Suprapubic skin (tissue), 4 donors: ENCODE measurements at places on chromosomes 3 and 15.
A peak's percentile ranks its signal among the peaks of the same experiment; 100 is the strongest.

GRCh38 chr3:197525706-197526105, 30.1 kb downstream of the BDH1 start:
- no peak for DNase-seq

GRCh38 chr15:65424683-65425082, 1.9 kb upstream of the IGDCC4 start:
- DNase-seq: no peak

GRCh38 chr15:81337713-81338157, 13.8 kb upstream of the STARD5 start:
- DNase-seq: no peak

DNA sequence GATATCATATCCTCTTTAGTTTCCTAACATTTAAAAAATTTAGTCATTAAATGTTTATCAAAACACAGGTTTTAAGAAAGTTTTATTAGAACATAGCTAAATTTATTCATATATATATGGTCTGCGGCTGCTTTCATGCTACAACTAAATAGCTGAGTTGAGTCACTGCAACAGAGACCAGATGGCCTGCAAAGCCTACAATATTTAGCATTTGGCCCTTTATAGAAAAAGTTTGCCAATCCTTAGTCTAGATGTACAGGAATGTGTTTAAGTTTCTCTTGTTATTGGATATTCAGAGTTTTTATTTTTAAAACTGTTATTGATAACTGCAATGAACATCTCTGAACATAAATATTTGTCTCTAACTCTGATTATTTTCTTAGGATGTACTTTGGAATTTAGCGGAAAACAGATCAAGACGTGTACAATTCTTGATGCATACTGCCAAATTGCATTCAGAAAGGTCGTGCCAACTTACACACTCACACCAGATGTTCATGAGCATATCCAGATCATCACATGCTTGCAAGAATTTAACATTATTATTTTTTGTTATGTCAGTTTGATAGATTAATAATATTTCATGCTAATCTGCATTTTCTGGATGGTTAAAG, 157.9 kb downstream of the STAC start:
- DNase-seq: no peak

- no peak for DNase-seq
These were observed 26.3 kb upstream of the EDEM1 start for GRCh38 chr3:5160940-5161858.

DNA sequence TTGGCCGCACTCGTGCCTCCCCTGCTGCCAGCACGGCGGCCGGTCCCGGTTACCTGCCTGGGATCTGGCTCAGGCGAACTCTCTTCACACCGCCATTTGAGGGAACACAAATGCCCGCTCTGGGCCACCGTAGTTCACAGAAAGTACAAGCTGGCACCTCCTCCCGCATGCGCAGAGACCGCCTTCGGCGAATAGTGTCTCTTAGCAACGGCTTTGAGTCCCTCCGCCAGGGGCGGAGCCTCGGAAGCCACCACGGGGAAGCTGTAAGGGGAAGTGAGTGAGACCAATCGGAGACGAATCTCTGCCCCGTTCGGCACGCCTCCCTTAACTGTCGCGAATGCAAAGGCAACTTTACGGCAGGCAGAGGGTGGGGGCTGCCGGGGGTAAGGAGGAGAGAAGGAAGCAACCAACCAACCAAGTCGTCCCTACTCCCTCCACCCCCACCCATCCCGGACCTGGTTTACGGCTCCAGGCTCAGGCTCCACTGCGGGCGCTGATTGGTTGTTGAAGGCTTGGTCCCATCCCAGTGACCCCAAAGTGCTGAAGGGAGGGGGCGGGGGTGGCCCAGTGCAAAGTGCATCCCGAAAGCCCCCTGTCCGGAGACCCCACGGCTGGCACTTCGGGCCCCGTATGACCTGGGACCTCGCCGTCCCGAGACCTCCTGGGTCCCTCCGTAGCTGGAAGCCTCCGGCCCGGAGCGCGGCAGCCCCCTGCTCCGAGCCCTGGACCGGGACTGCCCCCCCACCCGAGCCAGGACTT, at the start of the genes ASB7 and LINS1:
Gene ASB7, plus strand, starts transcription at position 526 of the 759 bp plus-strand sequence. CDS start 9,628 bp downstream, outside the sequence.
Gene LINS1, minus strand, starts transcription at position 121 of the 759 bp plus-strand sequence. CDS start 21,342 bp downstream, outside the sequence.
- DNase-seq: peak; percentile 100

GRCh38 chr3:132064114-132064513, 29.3 kb upstream of the CPNE4 start:
- DNase-seq: no peak

- no peak for DNase-seq
These were observed 115.2 kb downstream of the P3H2 start for GRCh38 chr3:190005343-190006113.

DNA sequence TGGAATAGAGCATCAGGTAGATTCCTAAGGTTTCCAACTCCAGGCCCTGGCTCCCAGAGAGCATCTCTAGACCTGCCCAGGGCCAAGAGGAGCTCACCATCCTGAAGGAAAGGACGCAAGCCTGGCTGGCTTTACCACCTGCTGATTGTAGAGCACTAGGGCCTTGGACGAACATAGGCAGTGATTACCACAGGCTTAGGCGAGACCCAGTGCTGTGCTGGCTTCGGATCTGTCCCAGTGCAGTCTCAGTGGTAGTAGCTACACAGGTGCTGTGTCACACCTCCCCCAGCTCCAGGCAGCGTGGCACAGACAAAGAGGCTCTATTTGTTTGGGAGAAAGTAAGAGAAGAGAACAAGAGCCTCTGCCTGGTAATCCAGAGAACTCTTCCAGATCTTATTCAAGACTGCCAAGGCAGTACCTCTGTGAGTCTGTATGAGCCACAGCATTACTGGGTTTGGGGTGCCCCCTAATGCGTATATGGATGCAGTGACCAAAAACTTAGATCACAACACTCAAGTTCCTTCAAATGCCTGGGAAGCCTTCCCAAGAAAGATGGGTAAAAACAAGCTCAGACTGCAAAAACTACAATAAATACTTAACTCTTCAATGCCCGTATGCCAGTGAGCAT, 25.4 kb downstream of the ISG20 start:
- DNase-seq: no peak

- DNase-seq: no peak
These were observed 122.2 kb upstream of the DCBLD2 start for GRCh38 chr3:99023590-99024192.

- DNase-seq: no peak
These were observed 421.7 kb upstream of the GOLIM4 start for GRCh38 chr3:168517249-168518071.

GRCh38 chr3:62139957-62140356, 233.4 kb downstream of the FEZF2 start:
- DNase-seq: no peak

DNA sequence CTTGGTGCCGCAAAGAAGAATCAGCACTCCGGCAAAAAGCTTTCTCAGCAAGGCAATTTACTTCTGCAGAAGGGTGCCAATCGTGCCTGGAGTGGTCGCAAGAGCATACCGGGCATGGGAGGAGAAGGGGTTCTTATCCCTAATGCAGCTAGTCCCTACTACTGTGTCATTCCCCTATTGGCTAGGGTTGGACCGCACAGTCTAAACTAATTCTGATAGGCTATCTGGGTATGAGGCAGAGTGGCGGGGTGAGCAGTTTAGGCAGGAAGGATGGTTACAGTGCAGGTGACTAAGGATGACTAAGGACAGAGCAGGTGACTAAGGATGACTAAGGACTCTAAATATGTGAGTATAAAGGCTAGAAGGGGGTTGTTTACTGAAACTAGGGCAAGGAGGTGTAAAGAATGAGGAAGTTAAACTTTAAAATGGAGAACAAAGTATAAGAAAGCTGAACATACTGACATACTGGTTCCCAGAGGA, 52.9 kb downstream of the PGBD4 start:
- DNase-seq: no peak

DNA sequence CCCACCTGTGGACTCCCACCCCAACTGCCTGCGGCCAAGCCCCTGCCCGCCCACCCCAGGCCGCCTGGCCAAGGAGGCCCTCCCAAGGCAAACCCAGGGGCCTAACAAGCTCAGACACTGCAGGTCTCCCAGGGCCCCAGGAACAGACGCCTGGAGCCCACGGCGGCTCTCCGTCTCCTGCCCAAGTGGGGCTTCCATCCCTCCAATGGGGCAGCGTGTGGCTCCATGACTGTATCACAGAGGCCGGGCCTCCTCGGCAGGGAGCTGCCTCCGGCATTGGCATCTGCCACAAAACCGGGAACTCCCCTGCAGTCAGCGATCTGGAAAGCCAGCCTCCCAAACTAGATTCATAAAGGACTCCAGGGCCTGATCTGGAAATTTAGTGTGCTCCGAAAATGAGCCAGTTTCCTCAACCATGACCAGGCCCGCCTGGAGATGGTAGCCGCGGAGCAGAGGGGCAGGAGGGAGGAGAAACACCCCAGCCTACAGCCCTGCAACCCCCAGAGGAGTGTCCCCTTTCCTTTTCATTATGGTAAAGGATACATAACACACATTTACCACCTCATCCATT, 148.3 kb upstream of the IQSEC1 start:
- DNase-seq: no peak

GRCh38 chr3:4508048-4508981, 15.2 kb downstream of the ITPR1 start:
- DNase-seq: no peak

GRCh38 chr3:87132801-87133200, 94.3 kb upstream of the CHMP2B start:
- DNase-seq: no peak

- no peak for DNase-seq
These were observed 19.2 kb downstream of the CPA3 start for GRCh38 chr3:148884261-148884660.

GRCh38 chr3:61237858-61238257, 13.4 kb downstream of the FHIT start:
- no peak for DNase-seq

- no peak for DNase-seq
These were observed 70.8 kb downstream of the AKAP13 start for GRCh38 chr15:85451099-85451700.

- DNase-seq: no peak
These were observed 20.5 kb downstream of the IL1RAP start for GRCh38 chr3:190534386-190534785.

DNA sequence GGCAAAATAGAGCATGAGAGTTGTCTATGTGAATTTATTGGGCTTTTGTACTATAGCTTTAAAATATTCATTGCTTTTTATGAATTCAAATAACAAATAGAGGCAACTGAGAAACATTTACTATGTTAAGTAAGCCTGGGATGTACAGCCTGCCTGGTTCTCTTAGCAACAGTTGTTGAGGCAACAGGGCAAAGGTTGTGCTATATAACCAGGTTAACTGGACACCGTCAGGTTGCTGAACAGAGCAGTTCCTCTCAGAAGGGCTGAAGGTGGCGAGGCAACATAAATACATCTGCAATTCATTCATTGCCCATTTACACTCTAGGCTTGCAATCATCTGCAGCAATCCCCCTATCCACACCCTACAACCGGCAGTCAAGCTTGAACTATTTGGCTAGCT, 78.2 kb downstream of the GTF2E1 start:
- DNase-seq: no peak

- no peak for DNase-seq
These were observed 12.1 kb downstream of the GK5 start for GRCh38 chr3:142213298-142213697.

DNA sequence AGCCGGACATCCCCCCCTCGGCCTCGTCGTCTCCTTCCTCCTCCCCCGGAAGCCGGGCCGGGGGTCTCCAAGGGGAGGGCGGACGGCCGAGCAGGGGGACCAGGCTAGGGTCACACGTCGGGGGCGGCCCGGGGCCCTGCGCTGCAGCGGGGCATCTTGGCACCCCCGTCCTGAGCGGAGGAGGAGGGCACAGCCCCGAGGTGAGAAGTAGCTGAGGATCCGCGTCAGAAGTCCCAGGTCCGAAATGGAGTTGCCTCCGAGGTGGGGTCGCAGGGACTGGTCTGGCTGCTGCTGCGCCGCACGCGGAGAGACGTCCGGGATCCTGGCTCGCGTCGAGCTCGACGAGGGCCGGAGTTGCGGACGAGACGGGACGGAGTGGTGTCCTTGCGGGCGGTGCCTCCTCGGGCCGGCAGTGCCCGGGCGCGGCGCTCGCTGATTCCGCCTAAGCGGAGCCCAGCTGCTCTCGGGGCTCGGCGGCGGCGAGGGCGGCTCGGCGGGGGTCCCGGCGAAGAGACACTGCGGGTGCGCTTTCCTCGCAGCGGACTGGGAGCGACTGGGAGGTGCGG, at the start of gene ADCY5:
Gene ADCY5, minus strand, starts transcription at position 555 of the 566 bp plus-strand sequence. Its CDS starts 545 bp downstream, at position 10.
- no peak for DNase-seq

GRCh38 chr3:31218082-31218481, 314.6 kb upstream of the STT3B start:
- DNase-seq: no peak

DNA sequence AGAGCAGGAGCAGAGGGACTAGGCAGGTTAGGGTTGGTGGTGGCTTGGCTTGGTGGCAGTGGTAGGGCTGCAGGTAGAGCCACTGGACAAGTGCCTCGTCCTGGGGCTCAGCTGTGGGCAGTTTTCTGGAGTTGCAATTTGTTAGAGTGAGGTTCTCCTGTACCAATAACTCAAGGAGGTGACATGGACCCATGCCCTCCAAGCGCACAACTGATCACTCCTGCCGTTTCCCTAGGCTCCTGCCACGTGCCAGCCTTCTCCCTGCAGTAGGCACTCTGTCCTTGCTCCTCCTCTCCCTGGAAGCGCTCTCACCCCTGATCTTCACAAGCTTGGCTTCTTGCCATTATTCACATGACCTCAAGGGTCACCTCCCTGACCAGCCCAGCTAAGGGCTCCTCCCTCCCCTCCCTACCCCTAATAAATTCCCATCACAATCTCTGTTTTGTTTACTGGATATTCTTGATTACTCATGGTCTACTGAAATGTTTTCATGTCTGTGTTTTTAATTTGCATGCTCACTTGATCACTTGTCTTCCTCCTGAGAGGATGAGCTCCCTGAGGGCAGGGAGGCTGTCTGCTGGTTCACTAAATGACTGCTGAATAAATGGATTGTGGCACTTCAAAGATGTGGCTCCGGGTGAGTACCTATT, 3.3 kb downstream of the WNT7A start:
- DNase-seq: peak; percentile 15

- no peak for DNase-seq
These were observed 188.7 kb upstream of the TBC1D5 start for GRCh38 chr3:17931131-17931530.

DNA sequence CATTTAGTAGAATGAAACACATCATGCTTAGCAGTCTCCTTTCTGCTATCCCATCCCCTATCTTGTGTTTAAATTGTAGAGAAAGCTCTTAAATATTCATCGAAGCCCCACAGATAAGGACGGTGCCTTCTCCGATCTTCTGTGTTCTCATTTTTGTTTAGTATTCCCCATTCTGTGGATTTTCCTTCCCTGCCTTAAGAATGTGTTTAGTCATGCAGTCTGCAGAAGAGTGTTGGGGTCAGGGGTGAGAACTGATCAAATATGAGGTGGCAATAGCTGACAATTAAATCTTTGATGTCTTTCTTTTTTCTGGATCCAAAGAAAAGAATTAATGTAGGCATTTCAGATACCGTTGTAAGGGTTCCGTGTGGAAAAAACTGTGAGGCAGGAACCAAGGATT, 9.3 kb upstream of the ANKUB1 start:
- no peak for DNase-seq

DNA sequence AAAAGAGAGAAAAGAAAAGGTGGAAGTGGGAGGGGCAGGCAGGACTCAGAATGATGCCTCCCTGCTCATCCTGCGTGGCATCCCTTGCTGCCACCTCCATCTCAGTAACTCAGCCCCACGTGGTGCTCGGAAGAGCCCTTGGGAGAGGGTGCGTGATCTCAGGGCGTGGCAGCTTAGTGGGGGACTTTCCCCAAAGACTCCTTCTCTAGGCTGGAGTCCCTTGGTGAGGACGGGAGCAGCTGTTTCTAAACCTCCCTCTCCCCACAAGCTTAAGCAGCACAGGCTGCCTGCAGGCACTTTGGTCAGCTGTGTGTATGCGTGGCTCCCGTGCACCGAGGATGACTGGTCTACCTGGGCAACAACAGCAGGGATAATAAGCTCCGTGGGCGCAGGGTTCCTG, 7.4 kb upstream of the ANPEP start:
- no peak for DNase-seq
